ENCODE measurements at places on chromosomes 5 and 9.

DNA sequence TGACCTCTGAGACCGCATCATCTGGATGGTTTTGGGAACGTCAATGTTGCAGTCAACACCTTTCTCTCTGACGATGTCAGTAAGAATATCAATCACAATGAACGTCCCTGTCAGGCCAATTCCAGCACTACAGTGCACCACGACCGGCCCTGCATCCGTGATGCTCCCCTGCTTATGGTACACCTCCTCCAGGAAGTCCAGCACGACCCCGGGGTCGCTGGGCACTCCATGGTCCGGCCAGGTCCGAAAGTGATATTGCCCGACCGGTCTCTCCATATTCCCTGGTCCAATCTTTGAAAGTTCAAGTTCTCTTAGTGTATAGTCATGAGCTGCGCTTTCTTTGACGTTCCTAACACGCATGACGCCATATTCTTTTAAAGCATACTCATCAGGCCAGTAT, 203.6 kb upstream of the PRDM9 start:
- no peak for DNase-seq

GRCh38 chr5:132205385-132206125, 22.1 kb downstream of the P4HA2 start:
- DNase-seq = no peak

- no peak for DNase-seq
These were observed 9.5 kb downstream of the ACO1 start for GRCh38 chr9:32393911-32394310.

GRCh38 chr9:92208693-92209524, 84.6 kb downstream of the IARS1 start:
- DNase-seq = no peak

GRCh38 chr5:30693326-30693725, 500.2 kb upstream of the CDH6 start:
- DNase-seq = no peak

GRCh38 chr9:99189887-99190596, 31.7 kb downstream of the ALG2 start:
- no peak for DNase-seq

GRCh38 chr5:129903466-129904101, 681 bp upstream of the CHSY3 start:
- no peak for DNase-seq

- no peak for DNase-seq
These were observed 64.9 kb upstream of the ECM2 start for GRCh38 chr9:92600462-92601261.

DNA sequence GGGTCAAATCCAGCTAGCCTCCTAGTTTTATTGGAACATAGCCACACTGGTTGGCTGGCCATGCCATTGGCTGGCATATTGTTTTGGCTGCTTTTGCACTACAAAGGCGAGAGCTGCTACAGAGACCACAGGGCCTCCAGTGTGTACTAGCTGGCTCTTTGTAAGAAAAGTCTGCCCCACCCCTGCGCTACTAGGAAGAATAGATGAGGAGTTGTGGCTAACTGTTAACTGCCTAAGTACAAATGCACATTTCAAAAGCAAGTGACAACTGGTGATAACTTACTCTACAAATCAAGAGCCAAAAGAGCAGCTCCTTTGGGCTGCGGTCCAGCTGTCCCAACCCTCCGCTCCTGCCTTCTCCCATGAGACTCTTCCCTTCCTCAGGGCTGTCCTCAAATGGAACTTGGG, 63.9 kb downstream of the SERINC5 start:
- no peak for DNase-seq

- no peak for DNase-seq
These were observed 58.7 kb upstream of the ERBIN start for GRCh38 chr5:65867542-65868195.

- DNase-seq = no peak
These were observed 10.6 kb downstream of the GRIN3A start for GRCh38 chr9:101727612-101728524.

- DNase-seq = no peak
These were observed 261.5 kb downstream of the CEMIP2 start for GRCh38 chr9:71506821-71507220.

DNA sequence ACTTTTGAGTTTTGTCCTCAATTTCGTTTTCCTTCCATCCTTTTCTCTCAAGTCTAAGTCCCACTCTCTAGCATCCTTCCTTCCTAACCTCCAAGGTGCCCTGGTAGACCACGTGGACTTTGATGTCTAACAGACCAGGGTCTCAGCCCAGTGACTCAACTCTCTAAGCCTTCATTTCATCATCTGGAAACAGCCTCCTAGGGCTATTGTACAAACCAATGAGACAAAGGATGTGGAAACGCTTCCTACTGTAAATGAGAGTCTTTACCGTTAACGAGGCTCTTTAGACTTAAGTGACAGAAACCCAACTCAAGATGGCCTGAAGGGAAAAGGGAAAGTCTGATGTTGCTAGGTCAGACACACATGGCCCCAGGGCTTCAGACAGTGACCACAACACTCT, 49.2 kb upstream of the CPLX2 start:
- no peak for DNase-seq

- DNase-seq = no peak
These were observed 54.4 kb downstream of the ANKRD33B start for GRCh38 chr5:10618311-10618710.

DNA sequence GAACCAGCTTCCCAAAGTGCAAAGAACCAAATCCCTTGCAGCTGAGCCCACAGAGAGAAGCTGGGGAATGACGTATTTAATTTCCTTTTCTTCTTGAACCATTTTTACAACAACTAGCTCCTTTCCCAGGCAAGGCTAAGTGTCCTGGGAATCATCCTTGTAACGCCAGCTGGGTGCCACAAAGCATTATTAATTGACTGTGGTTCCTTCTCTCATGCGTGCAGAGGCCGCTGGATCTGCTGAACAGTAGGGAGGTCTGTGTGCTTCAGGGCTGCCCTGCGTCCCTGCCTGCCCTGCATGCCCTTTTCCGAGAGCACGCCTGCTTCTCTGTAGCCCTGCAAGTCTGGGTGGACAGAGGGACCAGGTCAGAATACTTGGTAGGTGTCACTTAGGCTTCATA, 124.1 kb upstream of the OTULINL start:
- DNase-seq = no peak

GRCh38 chr9:94720846-94721549, 5.5 kb upstream of the AOPEP start:
- no peak for DNase-seq

GRCh38 chr9:31623511-31623910, 760.9 kb upstream of the ACO1 start:
- DNase-seq = no peak

- no peak for DNase-seq
These were observed 180.9 kb upstream of the SLC24A2 start for GRCh38 chr9:19969721-19970120.

DNA sequence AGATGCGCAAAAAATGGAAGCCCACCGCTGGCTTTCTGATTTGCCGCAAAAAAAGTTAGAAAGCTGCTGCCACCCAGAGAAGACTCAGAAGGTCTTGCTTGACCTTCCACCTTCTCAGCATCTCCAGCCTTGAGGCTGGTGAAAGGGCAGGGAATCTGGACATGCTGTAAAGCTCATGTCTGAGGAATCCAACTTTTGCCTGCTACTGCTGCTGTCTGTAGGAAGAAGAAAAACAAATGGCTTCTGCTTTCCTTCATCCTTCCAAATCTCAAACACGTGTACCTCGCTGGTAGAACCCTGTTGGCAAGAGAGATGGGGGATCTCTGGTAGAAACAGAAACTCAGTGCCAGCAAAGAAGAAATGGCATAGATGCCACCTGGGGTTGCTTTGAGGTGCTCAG, 10.2 kb downstream of the TJP2 start:
- DNase-seq = no peak

DNA sequence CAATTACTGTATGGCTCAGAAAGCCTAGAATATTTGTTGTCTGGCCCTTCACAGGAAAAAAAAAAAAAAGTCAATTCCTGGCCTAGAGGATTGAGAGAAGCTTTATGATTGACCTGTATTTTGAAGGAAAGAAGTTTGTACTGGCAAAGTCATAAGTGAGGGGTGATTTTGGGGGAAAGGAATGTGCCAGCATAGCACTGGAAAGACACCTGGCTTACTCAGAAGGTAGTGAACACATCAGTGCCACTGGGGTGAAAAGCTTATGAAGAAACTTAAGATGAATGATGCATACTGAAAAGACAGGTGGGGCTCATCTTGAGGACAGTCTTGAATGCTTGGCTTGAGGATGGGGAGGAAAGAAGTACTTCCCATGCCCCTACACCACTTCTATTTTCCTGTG, 127.9 kb upstream of the RASA1 start:
- no peak for DNase-seq

DNA sequence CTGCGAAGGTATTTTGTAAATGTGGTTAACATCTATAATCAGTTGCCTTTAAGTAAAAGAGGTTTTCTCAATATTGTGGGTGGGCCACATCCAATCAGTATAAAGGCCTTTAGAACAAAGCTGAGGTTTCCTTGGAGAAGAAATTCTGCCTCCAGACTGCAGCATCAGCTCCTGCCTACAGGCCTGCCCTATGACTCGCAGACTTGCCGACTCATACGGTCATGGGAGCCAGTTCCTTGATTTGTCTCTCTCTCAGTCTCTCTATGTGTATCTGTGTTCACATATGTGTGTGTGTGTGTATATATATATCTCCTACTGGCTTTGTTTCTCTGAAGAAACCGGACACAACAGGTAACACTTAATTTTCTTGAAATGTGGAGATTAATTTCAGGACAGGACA, 45.3 kb downstream of the SLC36A1 start:
- DNase-seq = no peak

GRCh38 chr9:124183772-124184171, 74.0 kb upstream of the NEK6 start:
- no peak for DNase-seq

GRCh38 chr5:50730336-50730735, 63.9 kb downstream of the PARP8 start:
- DNase-seq = no peak

DNA sequence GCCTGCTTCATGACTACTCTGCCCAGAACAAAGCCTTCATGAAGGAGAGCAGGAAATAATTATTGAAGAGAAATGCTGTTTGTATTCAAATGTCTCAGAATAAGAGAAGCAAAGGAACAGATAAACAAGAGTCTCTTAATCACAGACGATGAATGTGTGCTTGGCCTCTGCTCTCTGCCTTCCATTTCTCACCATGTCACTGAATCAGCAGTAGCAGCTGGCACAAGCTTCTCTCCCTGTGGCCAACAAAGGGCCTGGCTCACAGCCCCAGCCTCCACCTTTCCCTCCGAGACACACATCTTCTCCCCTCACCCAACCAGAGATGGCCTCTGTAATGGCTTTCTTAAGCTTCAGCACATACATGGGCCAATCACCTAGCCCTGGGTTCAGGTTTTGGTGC, 128.1 kb upstream of the SLIT3 start:
- DNase-seq = no peak

DNA sequence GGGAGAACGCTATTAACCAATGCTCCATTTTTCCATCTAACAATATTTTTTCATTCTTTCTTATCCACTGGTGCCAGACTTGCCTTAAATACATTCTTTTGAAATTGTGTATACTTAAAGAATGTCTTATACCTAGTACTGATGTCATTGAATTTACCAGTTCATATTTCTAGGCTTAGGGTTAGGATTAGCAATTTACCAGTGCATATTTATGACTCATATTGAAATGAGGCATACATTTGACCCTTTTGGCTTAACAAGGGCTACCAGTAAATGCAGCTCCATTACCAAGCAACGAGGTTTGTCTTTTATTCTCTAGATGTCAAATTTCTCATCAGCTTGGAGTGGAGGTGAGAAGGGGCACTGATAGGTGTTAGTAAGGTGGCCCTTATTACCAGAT, 89.5 kb downstream of the CDH9 start:
- DNase-seq = no peak

DNA sequence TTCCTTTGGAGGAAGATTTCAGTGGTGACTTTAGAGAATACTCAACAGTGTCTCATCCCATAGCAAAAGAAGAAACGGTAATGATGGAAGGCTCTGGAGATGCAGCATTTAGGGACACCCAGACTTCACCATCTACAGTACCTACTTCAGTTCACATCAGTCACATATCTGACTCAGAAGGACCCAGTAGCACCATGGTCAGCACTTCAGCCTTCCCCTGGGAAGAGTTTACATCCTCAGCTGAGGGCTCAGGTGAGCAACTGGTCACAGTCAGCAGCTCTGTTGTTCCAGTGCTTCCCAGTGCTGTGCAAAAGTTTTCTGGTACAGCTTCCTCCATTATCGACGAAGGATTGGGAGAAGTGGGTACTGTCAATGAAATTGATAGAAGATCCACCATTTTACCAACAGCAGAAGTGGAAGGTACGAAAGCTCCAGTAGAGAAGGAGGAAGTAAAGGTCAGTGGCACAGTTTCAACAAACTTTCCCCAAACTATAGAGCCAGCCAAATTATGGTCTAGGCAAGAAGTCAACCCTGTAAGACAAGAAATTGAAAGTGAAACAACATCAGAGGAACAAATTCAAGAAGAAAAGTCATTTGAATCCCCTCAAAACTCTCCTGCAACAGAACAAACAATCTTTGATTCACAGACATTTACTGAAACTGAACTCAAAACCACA, 67.4 kb downstream of the VCAN start:
- DNase-seq = no peak

GRCh38 chr9:16207161-16207560, 654.3 kb downstream of the CCDC171 start:
- DNase-seq = no peak

GRCh38 chr9:105005186-105005585, 77.2 kb upstream of the ABCA1 start:
- DNase-seq = no peak

- no peak for DNase-seq
These were observed at the start of gene NR2F1-AS1 for GRCh38 chr5:93580927-93581445. TSS of gene NR2F1-AS1 (minus strand) at chr5:93581219.

DNA sequence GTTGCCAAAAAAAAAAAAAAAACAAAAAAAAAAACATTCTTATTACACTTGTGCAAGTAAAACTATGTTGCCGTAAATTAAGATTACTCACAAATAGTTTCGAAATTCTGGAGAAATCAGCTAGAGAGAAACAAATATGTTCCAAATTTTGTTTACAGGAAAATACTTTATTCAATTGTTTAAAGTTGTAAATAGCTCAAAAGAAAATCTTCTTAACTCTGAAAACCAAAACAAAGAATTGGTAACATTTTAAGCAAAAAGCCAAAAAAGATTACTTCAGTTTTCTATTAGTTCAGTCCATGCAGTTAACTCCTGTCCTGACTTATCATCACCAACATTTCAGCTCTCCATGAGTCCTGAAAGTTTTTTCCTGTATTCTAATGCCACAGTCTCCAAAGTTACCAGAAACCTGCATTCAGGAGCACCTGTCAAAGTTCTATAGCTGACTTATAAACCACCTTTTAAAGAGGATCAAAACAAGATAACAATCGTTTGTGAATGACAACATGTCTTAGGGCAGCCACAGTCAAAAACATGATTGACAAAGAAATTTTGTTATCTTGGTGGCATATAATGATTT, 194.1 kb downstream of the RANBP17 start:
- no peak for DNase-seq

Data from activated naive CD8-positive, alpha-beta T cell treated with anti-CD3 and anti-CD28 coated beads, Interleukin-2, amount 50 U/mL, for 16 hours (primary cell).